Stimulated activated CD4-positive, alpha-beta T cell treated with anti-CD3 and anti-CD28 coated beads, Interleukin-15, amount 100 ng/mL, for 24 hours (primary cell): ENCODE measurements at places on chromosomes 11 and 22.

DNA sequence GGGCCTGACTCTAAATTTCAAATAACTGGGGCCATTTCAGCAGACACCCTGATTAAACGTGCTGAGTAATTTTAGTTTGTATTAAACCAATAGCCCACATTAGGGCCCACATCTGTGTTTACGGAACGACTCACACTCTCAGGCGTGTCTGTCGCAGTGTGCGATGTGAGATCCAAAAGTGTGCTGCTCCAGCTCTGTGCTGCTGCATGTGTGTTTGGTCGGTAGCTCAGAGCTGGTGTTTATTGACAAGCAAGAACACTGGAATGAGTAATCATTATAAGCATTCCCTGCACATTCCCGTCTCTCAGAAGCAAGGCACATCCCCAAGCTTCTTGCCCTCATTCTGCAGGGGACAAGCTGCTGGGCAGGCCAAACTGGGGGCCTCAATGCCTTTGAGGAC is 7.8 kb downstream of the OPCML start:
- no peak for DNase-seq

DNA sequence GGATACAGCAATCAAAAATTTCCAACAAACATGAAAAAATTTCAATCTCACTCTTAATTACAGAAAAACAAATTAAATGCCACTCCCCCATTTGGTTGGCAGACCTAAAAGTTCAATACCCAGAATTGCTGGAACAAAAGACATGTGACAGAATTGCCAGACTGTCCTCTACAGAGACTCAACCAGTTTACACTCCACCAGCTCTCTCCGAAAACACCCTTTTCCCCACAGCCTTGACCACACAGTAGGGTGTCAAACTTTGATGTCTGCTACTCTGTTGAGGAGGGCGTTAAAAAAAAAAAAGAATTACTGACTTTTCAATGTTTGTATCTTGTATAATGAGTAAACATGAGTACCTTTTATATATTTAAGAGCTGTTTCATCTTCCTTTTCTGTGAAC is 44.7 kb upstream of the YPEL1 start:
- DNase-seq, result no peak

GRCh38 chr11:60809691-60810090 is 24.6 kb downstream of the MS4A10 start:
- no peak for DNase-seq

GRCh38 chr11:118290923-118291322 is 13.6 kb upstream of the CD3E start:
- DNase-seq, result peak; percentile 49

DNA sequence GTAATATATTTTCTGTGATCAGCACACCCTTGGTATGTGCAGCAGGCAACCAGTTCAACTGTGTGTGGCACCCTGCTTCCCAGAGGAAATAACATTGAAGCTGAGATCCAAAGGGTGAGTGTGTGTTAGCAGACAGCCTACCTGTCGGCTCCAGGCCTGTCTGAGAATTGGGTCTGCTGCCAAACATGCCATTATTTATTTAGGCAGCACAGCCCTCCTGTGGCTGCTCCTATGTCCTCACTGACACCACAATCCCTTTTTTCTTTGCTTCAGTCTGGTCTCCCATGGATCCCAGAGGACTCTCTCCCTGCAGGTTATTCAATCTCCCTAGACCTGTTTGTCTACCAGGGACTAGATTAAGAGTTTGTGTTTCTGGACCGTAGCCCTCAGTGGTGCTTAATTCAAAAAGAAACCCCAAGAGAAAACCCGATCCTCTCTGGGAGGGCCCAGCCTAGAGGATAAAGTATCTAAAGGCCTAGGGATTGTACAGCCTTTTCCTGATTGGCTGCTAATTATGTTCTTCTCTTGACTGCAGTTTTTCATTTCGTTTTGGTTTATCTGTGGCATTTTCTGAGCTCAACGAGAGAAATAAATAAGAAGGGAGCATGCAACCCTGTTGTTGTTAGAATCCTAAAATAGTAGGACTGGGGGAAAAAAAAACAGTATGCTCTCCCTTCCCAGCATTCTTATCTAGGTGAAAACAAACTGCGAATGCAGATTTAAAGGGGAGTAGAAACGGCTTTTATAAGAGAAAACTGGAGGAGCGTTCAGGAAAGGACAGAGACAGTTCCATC is 24.1 kb downstream of the KCNE3 start:
- DNase-seq, result no peak

- DNase-seq, result no peak
Measured at GRCh38 chr11:68439355-68440065, 21.0 kb upstream of the PPP6R3 start.

- DNase-seq, result no peak
Measured at GRCh38 chr11:44592125-44592940, 26.9 kb downstream of the CD82 start.

DNA sequence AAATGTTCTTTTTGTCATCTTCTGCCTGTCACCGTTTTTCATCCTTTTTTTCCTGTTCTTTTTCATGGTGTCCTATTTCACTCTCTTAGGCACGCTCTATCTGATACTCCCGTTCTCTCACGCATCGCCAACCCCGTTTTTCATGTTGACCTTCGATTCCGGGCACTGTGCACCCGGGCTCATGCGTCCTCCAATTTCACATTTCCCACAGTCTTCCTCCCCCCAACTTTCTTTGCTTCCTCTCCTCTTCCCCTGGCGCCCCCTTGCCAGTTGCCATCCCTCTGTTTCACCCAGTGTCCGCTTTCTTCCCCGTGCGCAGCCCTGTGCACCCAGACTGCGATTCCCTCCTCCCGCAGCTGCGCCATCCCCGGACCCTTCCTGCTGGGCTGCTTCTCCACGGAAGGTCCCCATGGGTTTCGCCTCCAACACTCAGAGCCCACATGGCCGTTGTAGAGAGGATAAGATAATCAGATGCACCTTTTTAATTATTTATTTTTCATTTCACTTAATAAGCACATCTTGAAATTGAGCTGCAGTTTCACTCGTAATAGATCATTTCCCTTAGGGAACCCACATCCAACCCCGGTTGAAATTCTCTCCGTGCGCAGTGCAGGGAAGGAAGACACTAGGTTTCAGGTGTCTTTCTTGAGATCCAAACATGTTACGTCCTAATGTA is 791.1 kb downstream of the NTM start:
- DNase-seq, result no peak

GRCh38 chr22:19807914-19808872 is 46.5 kb downstream of the GNB1L start:
- no peak for DNase-seq

DNA sequence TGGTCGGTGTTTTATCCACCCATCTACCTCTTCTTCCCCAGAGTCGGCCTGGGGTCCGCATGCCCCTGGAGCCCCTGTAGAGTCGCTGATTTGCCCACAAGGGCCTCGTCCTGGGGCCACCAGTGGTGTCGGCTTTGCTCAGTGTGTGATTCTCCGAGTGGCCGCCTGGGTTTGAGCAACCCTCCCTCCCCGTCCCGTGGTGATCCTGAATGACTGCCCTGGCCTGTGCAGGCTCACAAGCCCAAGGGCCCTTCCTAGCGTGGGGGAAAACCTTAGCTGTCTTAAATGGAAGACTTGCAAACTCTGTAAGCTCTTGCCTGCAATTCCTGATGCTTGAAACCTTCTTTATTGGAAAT is 128.3 kb downstream of the OSBP2 start:
- no peak for DNase-seq

- no peak for DNase-seq
Measured at GRCh38 chr11:63491240-63491587, 247 bp upstream of the PLAAT5 start.

- no peak for DNase-seq
Measured at GRCh38 chr11:13535819-13536218, 40.0 kb upstream of the PTH start.

DNA sequence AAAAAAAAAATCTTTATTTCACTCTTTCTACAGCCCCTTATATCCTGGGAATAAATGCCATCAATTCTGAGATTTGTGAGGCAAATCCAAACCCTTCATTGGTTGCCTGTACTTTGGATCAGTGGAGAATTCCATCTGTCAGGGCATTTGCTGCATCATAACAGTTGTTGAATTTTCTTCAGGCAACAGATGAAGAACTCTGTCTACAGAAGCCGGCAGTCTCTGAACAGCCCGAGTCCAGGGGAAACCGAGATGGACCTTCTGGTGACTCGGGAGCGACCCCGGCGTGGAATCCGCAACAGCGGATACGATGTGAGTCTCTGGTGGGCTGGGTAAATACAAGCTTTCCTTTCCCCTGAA is 82.3 kb downstream of the C11orf91 start:
- no peak for DNase-seq

DNA sequence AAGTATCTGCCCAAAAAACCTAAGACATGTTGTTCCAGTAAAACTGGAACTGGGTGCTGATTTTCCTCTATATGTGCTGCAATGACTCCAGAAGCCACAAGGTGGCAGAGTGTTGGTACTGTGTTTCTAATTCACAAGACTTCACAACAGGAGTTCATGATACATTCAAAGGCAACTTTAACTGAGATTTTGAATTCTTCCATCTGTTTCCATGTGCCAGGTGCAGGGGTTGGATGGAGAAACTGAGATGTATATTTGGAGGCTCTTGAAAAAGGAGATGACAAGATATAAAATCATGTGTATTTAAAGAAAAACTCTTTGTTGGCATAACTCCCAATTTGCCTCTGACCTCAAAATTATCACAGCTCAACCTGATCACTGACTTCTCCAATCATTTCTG is 1098.6 kb upstream of the CCDC90B start:
- peak; percentile 28 for DNase-seq

- DNase-seq, result no peak
Measured at GRCh38 chr11:47998733-47999359, 18.5 kb downstream of the PTPRJ start.

DNA sequence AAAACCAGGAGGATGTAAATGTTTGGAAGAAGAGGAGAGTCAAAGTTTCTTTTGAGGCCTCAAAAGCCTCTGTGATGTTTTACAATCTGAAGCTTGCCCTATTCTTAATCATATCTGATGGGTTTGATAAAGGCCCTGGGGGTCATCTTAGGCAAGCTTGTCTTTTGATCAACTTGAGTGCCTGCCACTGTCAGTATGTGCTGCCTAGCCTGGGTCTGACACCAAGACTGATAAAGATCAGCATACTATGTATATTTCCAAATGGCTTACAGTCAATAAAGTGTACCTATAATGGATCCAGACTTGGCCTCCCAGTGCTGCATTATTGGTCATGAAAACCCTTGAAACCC is 12.7 kb downstream of the EHF start:
- DNase-seq, result no peak

DNA sequence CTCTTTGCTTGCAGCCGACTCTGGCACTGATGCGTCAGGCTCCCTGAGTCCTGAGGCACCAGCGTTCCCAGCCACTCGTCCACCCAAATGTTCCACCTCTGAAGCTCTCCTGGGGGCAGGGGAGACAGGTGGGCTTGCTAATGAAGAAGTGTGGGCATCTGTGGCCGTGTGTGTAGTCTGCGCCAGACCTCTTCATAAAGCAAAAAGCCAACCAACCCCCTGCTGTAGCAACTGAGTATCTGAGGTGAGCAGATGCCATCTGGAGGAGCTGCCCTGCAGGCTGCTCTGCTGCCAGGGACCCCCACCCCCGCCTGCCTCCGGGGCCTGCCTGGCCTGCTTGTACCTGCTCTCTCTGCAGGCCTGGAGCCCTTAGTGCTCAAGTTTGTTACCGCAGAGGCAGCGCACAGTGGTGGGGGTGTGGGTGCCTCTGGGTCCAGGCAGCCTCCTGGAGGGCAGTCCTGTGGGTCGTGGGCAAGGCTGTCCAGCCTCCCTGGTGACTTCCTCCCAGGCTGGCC is 272.5 kb downstream of the TBC1D22A start:
- DNase-seq, result no peak

DNA sequence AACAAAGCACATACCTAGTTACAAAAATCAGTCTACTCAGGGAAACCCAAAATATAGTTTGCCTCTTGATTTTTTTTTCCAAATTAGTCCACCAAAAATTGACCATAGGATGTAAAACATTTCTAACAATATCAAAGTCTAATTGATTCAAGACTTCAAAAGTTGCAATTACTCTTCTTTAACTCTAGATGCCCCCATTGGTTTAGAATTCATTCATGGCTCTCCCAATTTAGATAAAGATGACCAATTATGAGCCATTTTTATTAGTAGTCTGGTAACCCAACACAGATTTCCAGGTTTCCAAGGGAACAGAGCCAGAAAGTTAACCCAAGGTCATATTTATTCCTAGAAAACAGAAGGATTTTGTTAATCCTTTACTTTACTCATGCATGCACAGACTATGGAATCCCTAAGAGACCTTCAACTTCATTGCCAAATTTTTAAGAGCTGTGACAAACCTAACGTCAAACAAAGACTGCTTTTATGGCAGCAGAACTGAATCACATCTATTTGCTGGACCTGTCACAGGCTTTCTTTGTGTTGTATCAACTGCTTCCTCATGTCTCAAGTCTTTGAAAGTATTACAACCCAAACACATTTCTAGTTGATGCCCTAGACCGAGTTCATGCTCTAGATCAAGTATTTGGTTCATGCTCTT is 55.3 kb downstream of the C22orf42 start:
- no peak for DNase-seq

- no peak for DNase-seq
Measured at GRCh38 chr11:80519596-80520506, 1079.0 kb upstream of the TENM4 start.

GRCh38 chr11:60844870-60845221 is 2.9 kb downstream of the CCDC86 start:
- no peak for DNase-seq

- DNase-seq, result peak; percentile 82
Measured at GRCh38 chr22:23128269-23129108, 13.3 kb downstream of the RSPH14 start.

DNA sequence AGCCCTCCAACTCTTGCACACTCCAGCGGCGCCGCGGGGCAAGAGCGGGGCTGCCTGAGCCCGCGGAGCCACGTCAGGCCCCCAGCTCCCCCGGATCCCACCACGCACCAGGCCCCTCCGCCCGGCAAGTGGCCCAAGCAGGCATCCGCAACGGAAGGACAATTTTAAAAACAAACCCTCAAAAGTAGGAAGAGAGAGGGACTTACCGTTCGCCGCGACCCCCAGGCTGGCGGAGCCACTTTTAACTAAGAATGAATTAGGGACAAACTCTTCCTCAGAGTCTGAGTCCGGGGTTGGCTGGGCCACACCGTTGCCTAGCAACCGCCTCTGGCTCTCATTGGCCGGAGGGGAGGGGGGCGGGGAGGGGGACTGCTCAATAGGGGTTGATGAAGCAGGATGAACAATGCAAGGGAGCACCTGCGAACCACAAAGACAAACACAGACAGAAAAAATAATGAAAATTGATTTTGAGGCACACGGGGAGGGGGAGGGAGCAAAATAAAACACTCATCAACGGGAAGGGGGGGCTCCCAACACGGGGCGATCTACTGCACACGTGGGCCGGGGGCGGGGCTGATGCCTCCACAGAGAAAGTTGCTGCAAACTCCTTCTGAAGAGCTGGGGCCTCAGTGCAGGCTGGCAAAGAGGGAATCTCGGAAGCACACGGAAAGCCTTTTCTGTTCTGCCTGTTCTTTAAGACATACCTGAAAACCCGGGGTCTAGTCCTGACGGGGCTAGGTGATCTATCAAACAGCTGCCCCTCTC is 387.5 kb upstream of the NARS2 start:
- DNase-seq, result peak; percentile 23

DNA sequence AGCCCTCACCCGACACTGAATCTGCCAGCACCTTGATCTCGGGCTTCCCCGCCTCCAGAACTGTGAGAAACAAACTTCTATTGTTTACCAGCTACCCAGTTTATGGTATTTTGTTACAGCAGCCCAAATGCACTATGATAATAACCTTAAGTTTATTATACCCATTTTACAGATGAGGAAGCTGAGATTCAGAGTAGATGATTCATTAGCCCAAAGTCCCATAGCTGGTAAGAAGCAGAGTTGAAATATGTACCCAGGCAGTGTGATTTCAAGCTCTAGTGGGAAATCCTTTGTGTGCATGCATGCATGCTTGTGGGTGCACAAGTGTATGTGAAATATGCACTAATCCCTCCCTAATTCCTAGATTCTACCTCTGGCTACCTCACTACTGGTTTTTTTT is 7.9 kb downstream of the GRIK4 start:
- no peak for DNase-seq
